ELR (cell line): ENCODE measurements at places on chromosomes 12 and 14.

- DNase-seq = no peak
Measured at GRCh38 chr12:108328420-108328819, 10.7 kb downstream of the CMKLR1 start.

DNA sequence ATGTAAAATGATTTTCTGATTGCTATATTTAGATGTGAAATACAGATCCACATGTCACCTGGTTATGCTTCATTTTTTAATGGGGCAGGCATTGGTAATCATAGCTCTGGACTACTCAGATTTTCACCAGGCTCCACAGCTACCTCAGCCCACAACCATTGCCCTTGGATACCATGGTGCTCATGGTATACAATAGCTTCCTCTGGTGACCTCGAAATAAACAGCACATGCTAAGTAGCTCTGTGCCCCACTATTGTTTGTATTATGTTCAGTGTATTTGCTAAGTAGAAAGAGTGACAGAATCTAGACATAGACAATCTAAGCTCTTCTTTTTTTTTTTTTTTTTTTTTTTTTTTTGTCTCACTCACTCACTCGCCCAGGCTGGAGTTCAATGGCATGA, 274.4 kb upstream of the USP15 start:
- no peak for DNase-seq

DNA sequence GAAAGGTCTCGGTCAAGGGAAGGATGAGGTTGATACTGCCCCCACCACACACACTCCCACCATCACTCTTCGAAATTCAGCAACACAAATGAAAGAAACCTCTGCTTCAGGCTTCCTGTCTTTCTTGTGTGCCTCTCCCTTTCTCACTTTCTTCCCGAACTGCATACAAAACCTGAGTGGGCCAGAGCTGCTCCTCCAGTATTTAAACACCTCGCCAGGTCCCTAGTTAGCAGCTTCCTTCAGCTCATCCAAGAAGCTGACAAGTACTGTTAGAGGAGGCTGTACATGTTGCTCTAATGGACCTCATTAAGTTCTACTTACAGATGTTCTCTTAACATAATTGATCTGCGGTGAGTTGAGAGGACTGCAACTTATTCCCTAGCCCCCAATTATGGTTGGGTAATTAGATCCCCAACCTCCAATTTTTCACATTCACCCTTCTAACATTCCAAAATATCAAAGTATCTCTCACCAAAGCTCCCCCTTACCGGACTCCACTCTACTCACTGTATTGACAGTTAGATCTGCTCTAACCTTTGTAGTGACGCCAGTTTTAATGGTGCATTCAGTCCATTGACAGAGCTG, 4.1 kb upstream of the LMO3 start:
- no peak for DNase-seq

DNA sequence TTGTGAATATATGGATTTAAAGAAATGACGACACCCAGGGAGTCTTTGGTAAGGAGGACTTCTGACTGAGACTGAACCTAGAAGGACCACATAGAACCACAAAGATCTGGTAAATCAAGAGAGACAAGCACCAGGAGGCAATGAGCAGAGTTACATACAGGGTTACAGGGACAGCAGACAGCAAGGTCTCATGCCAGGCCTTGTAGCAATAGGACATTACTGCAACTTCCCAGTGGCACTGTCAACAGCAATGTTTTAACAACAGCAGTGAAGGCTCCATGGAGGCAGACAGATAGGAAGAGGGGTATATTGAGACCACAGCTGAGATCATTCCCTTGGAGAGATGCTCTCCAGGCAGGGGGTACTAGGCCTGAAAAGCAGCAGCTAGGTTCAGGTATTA, 18.5 kb downstream of the CPNE8 start:
- DNase-seq = no peak

GRCh38 chr14:89542786-89543424, 125.9 kb upstream of the FOXN3 start:
- DNase-seq = no peak

DNA sequence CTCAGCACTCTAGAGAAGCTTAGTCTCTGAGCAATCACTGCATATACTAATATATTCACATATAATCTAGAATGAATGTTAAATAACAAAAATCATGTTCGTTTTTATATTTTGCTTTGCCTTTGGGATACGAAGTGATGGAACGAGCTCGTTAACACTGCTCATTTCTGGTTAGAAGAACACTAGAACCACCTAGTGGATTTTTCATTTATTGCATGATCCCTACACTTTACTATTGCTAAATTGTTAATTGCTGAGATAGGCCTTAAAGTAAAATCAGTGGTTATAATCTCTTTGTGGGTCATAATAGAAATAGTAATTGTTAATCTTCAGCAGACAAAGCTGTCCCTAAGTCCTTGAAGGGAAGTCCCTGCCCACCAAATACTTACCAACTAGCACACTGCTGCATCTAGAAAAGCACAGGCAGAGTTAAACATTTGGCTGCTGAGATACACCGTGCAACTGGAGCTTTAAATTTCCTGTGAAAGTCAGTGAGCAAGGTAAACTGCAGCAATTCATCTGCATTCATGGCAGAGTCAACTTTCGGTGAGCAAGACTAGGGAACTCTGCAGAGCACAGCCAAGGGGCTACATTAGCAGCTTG, 353.7 kb downstream of the APAF1 start:
- peak; percentile 62 for DNase-seq

- peak; percentile 39 for DNase-seq
Measured at GRCh38 chr12:25677232-25677937, 124.3 kb upstream of the LMNTD1 start.

GRCh38 chr12:80769553-80770140, 52.9 kb downstream of the MYF5 start:
- DNase-seq = no peak

DNA sequence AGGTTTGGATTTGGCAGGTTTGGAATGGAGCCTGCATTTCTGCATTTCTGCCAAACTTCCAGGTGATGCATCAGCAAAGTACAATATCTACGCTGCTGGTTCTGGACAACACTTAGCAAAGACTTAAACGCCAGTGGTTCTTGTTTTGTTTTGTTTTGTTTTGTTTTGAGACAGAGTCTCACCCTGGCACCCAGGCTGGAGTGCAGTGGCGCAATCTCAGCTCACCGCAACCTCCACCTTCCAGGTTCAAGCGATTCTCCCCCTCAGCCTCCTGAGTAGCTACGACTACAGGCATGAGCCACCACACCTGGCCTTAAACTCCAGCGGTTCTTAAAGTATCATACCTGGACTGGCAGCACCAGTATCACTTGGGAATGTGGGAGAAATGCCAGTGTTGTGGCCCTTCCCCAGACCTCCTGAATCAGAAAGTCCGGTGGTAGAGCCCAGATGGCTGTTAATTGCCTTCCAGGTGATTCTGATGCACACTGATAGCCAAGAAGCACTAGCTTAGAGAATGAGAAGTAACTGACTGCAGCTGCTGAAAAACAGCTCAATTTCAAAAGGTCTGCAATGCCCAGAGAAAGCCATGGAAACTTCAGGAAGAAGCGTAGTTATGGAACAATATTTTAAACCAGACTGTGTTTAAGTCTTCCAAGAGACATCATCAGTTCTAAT, 114.8 kb upstream of the FOXN3 start:
- no peak for DNase-seq

- DNase-seq = peak; percentile 73
Measured at GRCh38 chr12:68497702-68498101, 113.0 kb upstream of the RAP1B start.

DNA sequence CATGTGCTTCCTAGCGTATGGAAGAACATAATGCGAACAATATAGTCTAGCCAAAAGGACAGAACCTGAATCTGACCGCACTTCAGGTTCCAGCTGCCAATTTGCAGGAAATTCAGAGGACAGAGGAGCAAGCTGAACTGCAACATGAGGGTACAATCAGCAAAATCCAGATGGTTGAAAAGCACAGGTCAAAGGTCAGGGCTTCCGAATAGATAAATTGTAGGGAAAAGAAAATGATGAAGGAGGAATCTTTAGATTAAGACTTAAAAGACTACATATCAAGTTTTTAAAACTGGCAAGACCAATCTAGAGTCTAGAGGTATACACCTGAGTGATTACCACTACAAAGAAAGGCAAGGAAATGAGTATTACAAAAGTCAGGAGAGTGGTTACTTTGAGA, 42.1 kb upstream of the SELPLG start:
- no peak for DNase-seq

GRCh38 chr12:65106948-65107347, 14.2 kb downstream of the WIF1 start:
- DNase-seq = peak; percentile 39

- peak; percentile 26 for DNase-seq
Measured at GRCh38 chr12:2960996-2961616, 1.9 kb downstream of the TEAD4 start.

DNA sequence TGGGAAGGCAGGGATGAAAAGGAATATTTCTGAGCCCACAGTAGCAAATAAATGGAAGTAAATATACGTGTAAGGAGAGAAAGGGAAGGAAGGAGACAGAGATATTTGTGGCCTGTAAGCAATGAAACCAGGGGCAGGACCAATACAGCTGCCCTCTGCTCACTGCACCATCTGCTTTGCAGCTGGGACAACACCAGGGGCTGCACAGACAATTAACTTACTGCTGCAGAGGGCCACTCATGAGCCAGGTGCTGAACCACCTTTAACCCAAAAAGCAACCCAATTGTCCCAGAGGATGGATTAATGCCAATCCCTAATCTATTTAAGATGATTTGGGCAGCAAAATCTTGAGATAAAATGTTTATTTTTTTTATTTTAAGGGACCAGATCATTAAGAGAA, 30.6 kb upstream of the TMX1 start:
- no peak for DNase-seq

- no peak for DNase-seq
Measured at GRCh38 chr12:8680533-8680932, 17.3 kb upstream of the RIMKLB start.

GRCh38 chr14:95052016-95052585, 105.2 kb downstream of the DICER1 start:
- no peak for DNase-seq

- no peak for DNase-seq
Measured at GRCh38 chr12:15265875-15266274, 44.7 kb upstream of the RERG start.

GRCh38 chr12:52517005-52517835, 3.0 kb downstream of the KRT5 start:
- DNase-seq = no peak

GRCh38 chr12:105420659-105421240, 90.3 kb downstream of the C12orf75 start:
- DNase-seq = peak; percentile 80

GRCh38 chr12:54870617-54871016, 16.3 kb downstream of the MUCL1 start:
- no peak for DNase-seq
